ENCODE measurements at places on chromosomes 6 and 20.

- DNase-seq: no peak
These were observed 30.5 kb upstream of the NELFCD start for GRCh38 chr20:58950603-58951002.

DNA sequence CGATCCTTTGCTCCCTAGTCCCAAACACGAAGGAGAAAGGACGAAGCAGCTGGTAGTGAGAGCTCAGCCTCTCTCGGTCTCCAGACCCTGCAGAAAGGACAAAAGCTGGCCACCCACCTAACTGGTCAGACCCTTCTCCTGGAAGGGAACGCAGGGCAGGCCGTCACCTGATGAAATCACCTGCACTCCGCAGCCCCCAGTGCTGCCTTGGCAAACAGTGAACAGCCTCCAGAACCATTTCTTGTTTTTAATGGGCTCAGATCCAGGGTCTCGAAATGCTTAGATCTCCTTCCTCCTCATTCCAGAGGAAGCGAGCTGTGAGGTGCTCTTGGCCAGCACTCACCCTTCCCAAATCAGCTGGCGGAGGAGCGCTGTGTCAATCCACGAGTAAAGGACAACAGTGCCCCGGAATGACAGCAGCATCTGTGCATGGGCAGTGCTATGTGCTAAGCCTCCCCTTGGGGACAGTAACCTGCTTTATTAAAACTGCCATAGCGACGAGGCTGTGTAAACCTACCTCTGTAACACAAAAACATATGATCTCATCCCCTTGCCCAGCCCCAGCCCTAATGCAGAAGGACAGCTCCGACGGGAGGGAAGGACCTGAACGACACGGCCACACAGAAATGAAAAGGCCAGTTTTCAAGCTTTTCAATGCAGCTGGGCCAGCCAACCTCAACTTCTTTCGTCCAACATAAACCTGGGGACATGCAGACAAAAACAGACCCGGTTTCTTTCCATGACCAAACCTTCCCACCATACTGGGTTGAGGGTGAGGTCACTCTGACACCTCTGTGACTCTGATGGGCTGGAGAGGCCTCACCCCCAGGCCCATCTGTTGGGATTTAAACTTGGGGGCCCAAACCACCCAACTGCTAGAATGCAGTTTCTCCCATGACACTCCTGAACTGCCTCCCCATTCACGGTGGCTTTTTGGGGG is 43.3 kb downstream of the SULF2 start:
- no peak for DNase-seq

DNA sequence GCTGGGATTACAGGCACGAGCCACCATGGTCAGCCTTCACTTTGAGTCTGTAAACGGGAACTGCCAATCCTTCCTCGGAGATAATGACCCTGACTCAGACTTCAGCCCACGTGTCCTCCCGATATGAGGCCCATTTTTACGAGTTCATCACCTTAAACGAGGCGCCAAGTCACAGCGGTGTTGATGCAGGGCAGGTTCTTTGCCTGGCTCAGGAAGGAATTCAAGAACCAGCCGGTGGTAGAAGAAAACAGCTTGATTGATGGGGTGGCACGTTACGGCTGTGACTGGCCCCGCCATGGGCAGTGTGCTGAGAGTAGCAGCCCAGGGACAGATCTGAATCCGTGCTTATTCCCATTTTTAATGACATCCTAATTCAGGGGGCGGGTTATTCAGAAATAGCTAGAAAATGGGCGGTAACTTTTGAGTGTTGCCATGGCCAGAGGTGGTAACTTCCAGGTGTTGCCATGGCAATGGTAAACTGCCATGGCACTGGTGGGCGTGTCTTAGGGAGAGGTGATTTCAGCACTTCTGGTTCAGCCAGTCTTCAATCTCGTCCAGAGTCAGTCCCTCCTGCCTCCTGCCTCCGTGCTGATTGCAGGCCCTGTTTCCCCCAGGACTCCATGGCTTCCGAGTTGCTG is 9.1 kb upstream of the MAP1LC3A start:
- no peak for DNase-seq

DNA sequence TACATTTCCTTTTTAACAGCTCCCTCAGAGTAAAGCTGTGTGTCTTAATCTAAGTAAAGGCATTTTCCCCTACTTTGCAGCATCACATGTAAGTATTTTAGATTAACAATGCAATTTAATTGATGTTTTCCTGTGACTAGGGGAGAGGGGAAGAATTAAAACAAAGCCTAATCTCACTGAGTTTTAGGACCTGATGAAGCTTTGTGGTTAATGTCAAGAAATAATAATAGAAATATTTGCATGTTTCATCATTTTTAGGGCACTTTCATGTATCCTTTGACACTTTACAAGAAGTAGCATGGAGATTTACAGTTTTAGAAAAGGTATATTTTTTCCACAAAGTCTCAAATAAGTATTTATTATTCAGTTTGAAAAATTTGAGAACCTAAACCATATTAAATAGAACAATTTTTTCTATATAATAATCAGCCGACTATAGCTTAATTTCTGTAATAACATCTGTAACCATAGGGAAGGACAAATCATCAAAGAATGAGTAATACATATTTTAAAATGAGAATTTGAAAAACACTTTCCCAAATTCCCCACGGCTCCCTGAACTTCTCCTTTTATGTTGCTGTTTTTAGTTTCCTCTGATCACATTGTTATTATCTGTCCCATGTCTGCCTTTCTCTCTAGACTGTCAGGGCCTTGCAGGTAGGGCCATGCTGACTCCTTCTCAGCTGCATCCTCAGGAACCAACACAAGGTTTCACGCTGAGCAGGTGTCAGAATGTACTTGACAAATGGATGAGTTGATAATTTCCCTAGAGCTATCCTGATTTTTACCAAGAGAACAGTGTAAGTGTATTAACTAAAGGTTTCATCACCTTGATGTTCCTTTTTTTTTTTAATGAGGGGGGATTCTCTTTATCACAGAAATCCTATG is 338.1 kb downstream of the SYNE1 start:
- DNase-seq: no peak

All from stimulated activated CD4-positive, alpha-beta T cell treated with anti-CD3 and anti-CD28 coated beads, Interleukin-2, amount 100 ng/mL, for 48 hours (primary cell).